AML-193 (cell line): ENCODE measurements at places on chromosomes 6 and 20.

- no peak for DNase-seq
These were observed 7.1 kb downstream of the TFEB start for GRCh38 chr6:41728073-41728936.

- no peak for DNase-seq
These were observed 522.8 kb upstream of the AGPAT4 start for GRCh38 chr6:161796681-161797080.

GRCh38 chr6:87181903-87182302 lies 26.5 kb downstream of the ZNF292 start:
- DNase-seq, result no peak

GRCh38 chr20:63597651-63598478 lies 23.8 kb upstream of the HELZ2 start:
- no peak for DNase-seq

- DNase-seq, result no peak
These were observed 11.2 kb downstream of the FAM120B start for GRCh38 chr6:170317718-170318117.

DNA sequence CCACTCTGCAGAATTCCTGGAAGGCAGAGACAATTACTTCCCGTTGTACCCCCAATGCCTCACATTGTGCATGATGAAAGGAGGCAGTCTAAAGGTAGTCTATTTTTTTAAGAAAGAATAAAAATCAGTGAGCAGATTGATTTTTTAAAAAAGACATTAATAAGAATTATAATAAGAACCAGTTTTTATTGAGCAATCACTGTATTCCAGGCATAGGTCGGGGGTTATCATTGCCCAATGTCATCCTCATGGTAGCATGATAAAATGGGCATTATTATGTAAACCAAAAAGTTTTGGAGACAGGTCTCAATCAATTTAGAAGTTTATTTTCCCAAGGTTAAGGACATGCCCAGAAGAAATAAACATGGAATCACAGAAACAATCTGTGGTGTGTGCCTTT lies 14.0 kb upstream of the QKI start:
- DNase-seq, result no peak

DNA sequence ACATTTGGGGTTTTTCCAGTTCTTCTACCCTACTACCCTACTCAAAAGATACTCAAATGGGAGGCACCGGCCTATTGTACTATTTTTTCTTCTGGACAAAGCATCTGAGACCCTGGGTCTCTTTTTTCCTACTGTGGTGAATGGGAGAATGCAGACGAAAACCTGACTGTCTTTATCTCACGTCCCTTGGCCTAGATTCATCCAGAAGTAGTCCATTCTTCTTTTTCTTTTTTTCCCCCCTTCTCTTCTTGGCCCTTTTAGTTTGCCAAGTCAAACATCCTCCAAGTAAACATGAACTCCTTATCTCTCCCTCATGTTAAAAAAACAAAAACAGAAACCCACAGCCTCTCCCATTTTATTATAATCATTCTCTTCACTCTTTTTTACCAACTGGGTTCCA lies 8.7 kb upstream of the ILRUN start:
- no peak for DNase-seq

DNA sequence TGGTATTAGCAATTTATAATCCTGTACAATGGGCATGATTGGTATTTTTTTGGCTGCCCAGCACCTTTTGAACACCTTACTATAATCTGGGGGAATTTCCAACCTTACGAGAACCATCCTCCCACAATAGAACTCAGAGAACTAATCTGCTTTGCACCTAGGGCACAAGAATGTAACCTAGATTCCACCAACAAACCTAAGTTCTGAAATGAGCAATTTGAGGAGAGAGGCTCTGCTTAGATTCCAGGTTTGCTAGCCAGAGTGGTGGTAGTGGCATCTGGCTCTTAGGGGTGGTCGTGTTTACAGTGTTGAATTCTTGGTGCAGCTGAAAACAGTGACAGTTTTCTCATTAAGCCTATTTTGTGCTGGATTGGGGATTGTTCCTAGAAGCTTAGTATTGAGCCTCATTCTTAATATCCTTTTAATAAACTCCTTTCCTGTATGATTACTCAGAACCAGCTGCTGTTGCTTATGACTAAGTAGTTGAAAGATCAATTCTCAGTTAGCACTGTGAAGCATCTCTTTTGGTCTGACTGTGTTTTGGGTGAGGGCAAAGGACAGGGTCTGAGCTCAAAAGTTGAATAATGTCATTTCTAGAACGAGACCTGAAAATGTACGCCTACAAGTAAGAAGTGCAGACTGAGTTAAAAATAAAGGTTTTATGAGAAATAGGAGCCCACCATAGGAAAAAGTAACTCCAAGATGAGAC lies 385.6 kb downstream of the CDKAL1 start:
- no peak for DNase-seq

DNA sequence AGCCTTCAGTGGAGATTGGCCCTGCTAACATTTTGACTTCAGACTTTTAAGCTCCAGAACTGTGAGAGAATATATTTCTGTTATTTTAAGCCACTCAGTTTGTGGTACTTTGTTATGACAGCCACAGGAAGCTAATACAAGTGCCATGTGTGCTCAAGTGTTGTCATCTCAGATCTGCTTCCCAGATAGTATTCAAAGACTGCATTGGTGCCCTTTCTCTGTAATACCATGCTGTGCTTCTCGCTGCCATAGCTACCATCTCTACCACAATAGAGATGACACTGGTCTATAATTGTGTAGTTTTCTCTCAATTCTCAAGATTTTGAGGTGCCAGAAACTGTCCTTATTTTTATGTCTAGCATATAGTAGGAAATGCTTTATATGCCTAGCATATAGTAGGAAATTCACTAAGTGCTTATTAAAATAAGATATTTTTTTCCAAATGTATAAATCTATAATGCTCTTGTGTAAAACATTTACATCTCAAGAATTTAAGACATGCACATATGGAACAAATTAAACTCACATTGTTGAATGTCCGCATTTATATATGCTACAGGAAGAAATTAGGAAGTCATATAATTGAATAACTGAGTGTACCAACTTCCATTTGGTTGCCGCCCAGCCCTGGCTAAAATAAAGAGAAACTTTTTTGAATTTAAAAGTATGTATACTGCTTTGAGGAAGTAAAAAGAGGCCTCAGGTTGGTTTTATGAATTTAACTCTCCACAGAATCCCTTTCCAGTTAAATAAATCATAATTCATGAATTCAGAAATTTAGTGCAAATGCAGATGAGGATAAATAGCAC lies 77.6 kb downstream of the TPBG start:
- DNase-seq, result no peak

DNA sequence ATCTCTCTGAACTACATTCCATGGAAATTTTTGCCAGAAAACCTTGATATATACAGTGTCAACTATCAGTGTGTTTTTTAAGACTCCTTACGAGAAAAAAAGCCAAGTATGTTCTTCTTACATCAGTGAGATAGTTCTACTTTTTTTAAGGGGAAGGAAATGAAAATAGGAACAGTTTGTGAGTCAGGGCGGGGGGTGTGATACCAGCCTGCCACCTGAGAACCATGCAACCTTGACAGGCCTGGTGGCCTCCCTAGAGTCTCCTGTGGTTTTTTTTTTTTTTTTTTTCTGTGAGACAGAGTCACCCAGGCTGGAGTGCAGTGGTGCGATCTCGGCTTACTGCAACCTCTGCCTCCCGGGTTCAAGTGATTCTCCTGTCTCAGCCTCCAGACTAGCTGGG lies 96.3 kb upstream of the GCM1 start:
- DNase-seq, result peak; percentile 94

- DNase-seq, result peak; percentile 17
These were observed 2.2 kb downstream of the IFNGR1 start for GRCh38 chr6:137216875-137217553.

- DNase-seq, result no peak
These were observed 123.9 kb downstream of the MAFB start for GRCh38 chr20:40565001-40565681.

- no peak for DNase-seq
These were observed 110.3 kb upstream of the EYA4 start for GRCh38 chr6:133130863-133131262.

GRCh38 chr6:151057061-151057460 lies 182.7 kb upstream of the AKAP12 start:
- no peak for DNase-seq

DNA sequence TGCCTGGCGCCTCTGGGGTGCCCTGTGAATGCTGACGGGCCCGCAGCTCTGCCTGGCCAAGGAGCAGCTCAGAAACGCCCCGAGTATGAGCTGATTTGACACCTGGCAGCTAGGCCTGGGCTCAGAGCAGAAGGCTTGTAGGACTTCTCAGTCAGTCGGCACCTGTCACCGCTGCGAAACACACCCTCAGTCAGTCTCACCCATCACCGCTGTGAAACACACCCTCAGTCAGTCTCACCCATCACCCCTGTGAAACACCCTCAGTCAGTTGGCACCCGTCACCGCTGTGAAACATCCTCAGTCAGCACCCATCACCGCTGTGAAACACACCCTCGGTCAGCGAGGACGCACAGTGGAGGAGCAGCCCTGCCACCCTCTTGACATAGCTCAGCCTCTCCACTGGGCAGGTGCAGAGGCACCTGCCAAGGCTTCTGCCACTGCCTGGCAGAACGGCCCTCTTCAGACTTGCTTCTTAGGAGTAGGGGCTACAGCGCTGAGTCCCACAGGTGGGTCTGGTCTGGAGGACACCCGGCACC lies 109.0 kb downstream of the PSMB1 start:
- DNase-seq, result no peak

GRCh38 chr20:4281258-4282055 lies 266.1 kb upstream of the RNF24 start:
- no peak for DNase-seq

GRCh38 chr6:158758451-158758860 lies 60.7 kb downstream of the EZR start:
- DNase-seq, result no peak

GRCh38 chr6:91781946-91782345 lies 1195.1 kb upstream of the MAP3K7 start:
- no peak for DNase-seq

- no peak for DNase-seq
These were observed 21.4 kb upstream of the SCUBE3 start for GRCh38 chr6:35192301-35192860.

DNA sequence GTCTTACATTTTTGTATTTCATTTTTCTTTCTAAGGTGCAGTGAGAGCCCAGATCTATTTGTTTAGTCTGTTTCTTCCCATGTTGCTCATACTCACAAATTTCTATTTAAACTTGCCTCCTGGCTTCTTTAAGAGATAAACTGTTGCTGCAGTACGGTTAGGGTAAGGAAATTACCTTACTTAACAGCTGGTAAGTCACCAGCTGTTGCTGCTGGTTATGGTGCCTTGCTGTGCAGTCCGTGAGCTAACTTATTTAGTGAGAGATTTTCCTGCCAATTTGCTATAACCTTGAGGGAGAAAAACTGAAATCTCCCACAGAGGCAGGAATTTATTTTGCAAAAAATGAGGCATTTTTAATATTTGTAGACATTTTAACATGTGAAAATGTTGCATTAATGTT lies 261.0 kb downstream of the UST start:
- DNase-seq, result no peak

DNA sequence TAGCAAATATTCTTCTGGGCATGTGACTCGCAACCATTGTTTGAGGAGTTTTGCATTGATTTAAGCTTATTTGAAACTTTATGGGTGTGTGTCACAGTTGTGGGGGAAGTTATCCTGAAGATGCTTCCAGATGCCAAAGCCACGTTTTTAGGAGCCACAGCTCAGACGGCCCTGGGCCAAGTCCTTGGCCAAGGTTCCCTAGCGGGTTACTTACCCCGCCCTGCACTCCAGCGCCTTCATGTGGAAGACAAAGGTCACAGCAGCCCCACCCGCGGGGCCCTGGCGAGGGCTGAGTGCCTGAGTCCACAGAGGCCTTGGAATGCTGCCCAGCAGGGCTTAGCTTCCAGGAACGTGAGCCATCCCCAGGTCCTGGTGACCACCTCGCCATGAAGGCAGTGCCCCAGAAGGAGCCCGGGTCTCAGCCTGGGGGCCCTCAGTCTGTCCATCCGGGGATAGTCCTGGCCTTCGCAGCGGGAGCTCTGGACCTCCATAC lies 308.3 kb downstream of the CDH4 start:
- DNase-seq, result no peak

GRCh38 chr6:4208158-4208557 lies 72.8 kb upstream of the ECI2 start:
- no peak for DNase-seq

GRCh38 chr20:49385465-49385864 lies 97.0 kb downstream of the KCNB1 start:
- DNase-seq, result peak; percentile 38

DNA sequence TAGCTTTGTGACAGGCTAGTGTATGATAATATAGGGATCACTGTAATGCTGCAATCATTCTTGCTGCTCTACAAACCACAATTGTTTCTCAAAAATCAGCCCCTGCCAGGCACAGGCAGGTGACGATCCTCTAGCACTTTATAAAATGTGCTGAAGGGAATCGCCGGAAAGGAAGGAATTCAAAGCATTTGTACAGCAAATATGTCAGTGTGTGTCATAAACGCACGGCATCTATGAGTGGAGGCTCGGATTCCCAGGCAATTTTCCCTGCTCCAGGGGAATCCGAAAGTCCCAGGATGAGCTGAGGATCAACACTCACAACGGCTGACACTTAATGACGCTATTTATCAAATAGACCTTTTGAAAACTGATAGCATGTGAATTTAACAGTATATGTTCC lies 1.4 kb downstream of the PHACTR1 start:
- DNase-seq, result no peak

GRCh38 chr6:144811140-144811539 lies 526.0 kb downstream of the UTRN start:
- DNase-seq, result no peak
